Activated T-cell treated with anti-CD3 and anti-CD28 coated beads, Interleukin-2, amount 50 U/mL, for 4 hours (primary cell): ENCODE measurements at places on chromosomes 13 and 19. TPM values are rescaled to one million over a fixed set of nuclear protein-coding genes. Genes with fewer than 3 reads are reported as not detected.

DNA sequence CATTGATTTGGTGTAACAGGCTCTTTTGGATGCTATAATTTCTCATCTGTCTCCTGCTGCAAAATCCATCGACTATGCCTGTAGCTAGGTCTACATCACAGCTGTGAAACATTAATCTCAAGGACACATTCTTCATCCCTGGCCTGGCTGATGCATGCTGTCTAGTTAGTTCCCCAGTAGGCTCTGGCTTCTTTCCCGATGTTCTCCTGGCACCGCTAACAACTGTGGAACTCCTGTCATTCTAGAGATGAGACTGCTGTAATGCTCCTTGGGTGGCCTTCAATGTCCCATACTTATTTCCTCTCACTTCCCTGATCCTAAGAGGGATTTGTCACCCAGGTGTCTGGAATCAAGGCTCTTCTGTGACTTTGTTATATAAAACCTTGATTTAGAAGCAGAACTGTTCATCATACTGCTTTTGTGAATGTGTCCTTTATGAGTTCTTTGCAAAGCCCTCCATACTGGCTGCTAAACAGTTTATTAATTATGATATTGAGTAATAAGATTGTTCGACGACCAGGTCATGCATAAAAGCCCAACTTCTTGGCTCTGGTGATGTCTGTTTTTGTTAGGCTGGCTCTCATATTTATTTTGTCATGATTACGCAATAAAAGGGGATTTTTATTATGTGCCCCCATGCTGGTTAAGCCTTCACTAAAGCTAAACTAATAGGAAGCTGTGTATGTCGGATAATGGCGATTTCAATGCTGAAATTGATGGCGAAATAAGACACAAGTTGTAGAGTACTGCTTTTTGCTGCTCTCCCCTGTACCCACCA lies 227.5 kb downstream of the DCT start:
- DNase-seq = no peak

The IRGC gene
- not detected for total RNA-seq

GRCh38 chr19:23916991-23917390 lies 2.3 kb downstream of the ZNF726 start:
- no peak for DNase-seq

The PCDH20 gene
- total RNA-seq = not detected

DNA sequence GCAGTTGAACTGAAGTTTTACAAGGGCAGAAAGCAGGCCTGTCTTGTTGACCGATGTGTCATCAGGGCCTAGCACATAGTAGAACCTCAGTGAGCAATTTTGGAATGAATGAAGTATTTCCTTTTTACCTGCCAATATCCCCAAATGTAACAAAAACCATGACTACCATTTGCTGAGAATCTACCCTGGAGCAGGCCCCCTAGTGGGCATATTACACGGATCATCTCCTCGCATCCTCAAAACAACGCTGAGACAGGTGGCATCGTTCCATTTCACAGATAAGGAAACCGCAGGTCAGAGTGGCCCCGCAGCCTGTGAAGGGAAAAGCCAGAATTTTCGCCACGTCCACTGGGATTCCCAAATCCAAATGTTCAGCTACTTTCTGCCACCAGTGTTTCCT lies 77.9 kb downstream of the CACNA1A start:
- DNase-seq = no peak

The TEKTIP1 gene
- 1.1 TPM for total RNA-seq

DNA sequence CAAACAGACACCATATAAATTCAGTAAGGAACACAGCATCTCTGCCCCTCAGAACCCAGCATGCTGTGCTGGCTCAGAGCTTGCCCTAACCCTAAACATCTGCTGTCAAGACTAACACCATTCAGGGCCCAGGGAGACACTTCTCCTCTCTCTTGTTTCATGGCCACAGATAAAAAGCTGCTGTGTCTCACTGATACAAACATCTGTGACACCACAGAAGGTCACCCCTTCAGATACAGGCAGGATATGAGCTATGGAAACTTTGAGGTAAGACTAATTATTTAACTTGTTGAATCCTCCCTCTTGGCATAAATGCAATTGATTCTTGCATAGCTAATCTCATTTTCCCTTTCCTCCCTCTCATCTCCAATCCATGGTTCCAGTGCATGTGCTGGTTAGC lies 61.6 kb upstream of the GPR12 start:
- no peak for DNase-seq

- no peak for DNase-seq
Observed at GRCh38 chr19:53596056-53596455, 35.7 kb upstream of the DPRX start.

GRCh38 chr19:1076951-1077350 lies 10.0 kb downstream of the ARHGAP45 start:
- DNase-seq = peak; percentile 89

The SNRPD2 gene
- total RNA-seq = 903 TPM

GRCh38 chr13:101242720-101243119 lies 173.6 kb downstream of the NALCN start:
- DNase-seq = no peak

The SHC2 gene
- 0.33 TPM for total RNA-seq

DNA sequence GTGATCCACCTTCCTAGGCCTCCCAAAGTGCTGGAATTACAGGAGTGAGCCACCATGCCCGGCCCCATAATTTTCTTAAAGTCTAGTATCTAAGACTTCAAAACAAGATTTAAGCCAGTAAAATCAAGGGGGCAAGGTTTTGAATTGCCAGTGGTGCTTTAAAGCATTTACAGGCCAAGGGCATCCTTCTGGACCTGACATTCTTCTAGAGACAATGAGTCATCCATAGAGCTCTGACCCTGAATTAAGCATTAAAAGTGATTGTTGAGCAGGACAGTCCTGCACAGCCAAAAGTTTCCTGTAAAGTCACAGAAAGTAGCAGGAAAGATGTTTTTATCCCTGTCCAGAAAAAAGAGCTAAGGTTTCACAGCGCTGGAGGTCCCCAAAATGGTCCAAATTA lies 50.9 kb upstream of the ATP12A start:
- no peak for DNase-seq

The CCDC61 gene
- 18.0 TPM for total RNA-seq

GRCh38 chr19:6250909-6251308 lies 28.9 kb downstream of the MLLT1 start:
- DNase-seq = no peak

DNA sequence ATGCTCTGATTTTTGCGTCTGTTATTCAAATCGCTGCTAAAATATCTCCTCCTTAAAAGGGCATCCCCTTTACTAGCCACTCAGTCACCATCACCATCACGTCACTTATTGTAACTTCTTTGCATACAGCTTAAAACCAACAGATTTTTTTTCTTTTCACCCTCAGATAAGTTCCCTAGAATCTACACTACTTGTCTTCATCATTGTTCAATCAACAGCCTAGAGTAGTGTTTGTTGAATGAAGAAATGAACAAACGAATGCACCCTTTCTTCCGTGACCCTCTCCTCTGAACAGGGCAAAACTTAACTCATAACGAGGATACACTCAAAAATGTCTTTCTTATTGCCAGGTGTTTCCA lies 1.1 kb upstream of the AKAP11 start:
- no peak for DNase-seq

The SIGLEC10 gene
- total RNA-seq = 0.53 TPM

The NPAS1 gene
- not detected for total RNA-seq

- DNase-seq = no peak
Observed at GRCh38 chr19:48861313-48861712, 7.1 kb downstream of the PLEKHA4 start.
